Cardiac fibroblast (primary cell): ENCODE measurements at places on chromosomes 4 and X.

DNA sequence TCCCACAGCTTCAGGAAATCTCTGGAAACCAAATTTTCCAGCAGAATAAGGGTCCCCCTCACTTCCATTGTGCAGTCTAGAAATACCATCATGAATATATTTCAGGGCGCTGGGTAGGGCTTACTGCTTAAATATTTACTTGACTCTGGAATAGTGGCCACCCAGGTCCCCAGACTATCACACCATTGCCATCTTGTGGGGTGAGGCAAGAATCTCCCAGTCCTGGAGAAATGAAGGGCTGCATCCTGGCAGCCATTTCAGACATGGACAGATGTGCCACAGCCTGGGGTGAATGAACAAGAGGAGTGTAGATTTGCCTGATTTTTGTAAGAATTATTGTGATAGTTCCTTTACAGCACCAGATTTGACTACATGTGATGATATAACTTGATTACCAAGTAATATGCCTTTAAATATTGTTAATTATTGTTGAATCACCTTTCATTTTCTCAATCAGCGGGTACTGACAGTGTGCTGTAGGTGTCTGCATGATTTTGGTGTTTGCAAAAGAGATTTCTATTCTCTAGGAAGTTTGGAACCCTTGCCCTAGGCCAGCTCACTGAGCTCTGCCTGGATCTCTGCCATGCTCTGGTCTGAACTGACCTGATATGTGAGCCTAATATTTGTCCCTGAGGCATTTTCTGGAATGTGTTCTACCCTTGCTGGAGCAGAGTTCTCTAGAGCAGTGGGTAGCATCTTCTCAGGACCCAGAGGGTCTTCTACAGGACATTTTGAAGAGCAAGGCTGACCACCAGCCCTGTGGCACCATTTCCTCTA lies 183.4 kb downstream of the KIT start:
- peak; percentile 33 for DNase-seq

GRCh38 chr4:142292231-142292630 lies 553.9 kb downstream of the INPP4B start:
- DNase-seq = peak; percentile 16

DNA sequence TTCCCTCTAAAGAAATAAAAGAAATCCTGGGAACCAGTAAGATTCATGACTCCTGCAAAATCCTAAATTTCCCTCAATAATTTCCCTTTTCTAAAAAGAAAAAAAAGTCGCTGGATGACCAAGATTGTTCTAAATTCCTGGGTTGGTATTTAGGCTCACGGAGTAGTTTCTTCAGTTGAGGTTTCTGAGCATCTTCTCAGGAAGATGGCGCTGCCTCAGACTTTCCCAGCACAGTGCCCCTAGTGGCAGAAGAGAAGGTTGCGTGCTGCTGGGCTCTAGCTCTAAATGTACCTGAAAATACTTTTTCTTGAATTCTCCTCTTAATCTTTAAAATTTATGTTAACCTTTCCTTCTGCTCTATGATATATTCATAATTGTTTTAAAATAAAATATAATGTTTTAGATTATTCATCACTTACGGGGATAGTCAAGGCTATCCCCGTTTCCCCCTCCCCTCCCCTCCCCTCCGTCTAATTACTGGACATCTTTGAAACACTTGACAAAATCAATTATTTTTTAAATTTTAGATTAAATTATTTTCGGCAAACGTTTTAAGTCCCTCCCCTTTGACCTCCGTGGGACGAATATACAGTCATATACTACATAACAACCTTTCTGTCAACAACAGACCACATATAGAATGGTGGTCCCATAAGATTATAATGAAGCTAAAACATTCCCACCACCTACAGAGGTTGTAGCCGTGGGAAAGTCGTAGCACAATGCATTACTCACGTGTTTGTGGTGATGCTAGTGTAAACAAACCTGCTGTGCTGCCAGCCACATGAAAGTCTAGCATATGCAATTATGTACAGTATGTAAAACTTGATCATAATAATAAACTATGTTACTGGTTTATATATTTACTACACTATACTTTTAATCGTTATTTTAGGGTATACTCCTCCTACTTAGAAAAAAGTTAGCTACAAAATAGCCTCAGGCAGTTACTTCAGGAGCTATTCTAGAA lies 41.0 kb upstream of the GATB start:
- DNase-seq = peak; percentile 67

- no peak for DNase-seq
Measured at GRCh38 chrX:99117011-99117410, 1293.1 kb downstream of the PCDH19 start.

DNA sequence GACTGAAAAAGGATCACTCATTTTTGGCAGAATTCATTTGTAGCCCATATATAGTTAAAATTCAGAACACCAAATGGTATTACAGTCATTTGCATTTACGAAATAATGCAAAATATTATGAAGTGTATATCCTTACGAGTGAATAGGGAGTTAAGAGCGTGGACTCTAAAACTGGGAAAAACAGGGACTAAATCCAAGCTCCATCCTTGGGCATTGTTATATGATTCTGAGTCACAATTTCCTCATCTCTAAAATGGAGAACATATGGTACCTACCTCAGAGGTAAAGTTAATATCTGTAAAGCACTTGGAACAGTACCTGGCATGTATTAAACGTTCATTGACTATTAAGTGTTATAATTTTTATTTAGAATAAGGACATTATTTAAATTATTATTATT lies 106.3 kb downstream of the ZAR1 start:
- DNase-seq = no peak

DNA sequence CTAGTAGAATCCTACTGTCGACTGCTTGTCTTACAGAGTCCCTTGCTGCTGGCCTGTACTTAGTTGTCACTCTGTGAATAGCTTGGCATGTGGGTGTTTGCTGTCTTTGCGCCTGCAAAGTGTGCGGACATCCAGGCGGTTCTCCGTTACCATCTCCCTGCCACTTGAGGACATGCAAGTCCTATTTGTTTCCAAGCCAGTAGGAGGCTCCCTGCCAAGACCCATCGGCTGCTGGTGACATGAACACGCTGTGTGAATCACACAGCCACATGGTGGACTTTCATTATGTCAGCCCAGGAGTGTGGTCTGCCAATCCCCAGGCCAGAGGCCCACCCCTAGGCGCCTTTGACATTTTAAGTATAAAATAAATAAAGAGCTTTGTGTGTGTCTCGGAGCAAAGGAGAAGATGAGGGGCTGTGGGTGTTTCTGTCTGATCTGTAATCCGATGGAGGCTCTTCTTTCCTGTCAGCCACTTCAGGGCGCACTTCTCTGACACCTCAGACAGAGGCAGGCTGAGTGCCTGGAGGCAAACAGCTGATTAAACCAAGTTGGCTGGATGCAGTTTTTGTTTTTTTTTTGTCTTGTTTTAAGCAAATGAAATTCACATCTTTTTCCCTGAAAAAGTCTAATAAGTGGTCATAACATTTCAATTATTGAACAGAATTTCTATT lies 51.5 kb downstream of the ALPK1 start:
- DNase-seq = peak; percentile 79

DNA sequence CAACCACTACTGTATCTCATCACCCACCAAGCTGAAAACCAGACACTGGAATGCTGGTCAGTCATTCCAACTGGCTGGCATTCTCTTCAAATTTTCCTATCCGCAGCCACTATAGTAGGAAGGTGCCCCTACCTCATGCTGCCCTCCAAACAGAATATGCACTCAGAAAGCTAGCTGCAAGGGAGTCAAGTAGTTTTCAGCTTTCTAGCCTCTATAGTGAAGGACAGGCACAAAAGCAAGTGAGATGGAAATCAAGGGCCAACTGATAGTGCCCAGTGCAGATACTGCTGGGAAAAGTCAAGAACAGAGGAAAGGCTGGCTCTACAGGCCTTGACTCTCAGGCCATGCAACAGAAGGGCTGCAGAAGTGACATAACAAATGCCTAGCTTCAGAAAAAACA lies 47.2 kb downstream of the BCOR start:
- DNase-seq = no peak

DNA sequence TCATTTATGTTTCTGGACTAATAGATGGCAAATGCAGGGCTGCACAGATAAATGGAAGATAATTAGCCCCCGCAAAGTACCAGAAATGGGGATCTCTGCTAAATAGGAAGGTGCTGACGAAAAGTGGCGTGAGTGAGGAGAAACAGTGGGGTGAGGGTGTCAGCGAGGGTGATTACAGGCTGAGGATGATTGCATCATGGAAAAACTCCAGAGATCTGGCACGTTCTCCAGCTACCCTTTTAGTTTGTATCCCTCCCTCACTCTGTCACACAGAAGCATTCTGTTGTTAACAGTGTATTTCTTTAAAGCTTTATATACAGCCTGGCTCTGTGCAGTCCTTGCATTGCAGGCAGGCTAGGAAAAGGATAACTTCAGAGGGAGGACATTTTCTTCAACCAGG lies 309.6 kb upstream of the DDX53 start:
- DNase-seq = peak; percentile 84

DNA sequence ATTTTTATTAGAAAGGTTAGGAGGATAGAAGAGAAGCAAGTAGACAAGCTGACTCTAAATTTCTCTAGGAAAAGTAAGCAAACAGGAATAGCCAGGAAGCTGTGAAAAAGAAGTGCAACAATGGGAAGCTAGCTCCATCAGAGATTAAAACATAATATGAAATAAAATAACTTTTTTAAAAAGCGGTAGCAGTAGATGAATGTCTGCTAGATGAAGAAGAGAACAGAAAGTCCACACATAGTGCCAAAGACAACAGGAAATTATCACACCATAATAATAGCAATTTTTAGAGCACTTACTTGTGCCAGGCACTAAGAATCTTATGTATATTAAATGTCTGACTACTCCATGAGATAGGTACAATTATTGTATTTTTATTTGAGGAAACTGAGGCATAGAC lies 53.5 kb downstream of the LRBA start:
- DNase-seq = peak; percentile 27

- DNase-seq = no peak
Measured at GRCh38 chr4:3858046-3858730, 92.0 kb downstream of the ADRA2C start.

DNA sequence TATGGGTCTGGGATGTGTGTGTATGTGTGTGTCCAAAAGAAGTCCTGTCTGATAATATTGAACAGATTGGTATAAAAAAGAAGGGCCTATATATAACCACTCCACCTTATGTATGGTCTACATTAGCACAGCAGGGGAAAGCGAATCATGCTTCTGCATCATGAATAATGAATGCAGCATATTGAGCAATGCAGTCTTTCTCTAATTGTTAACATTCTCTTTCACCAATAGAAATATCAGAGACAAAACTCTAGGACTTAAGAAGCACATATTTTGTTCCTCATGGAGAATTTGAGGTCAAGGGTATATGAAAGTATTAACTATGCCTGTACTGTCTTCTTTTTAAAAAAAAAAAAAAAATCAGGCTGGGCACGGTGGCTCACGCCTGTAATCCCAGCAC lies 264.3 kb upstream of the NOCT start:
- no peak for DNase-seq

GRCh38 chrX:2690856-2691542 lies at the start of gene CD99:
Gene CD99 (plus strand): TSS chrX:2691295. CDS start chrX:2691361, 66 bp downstream.
- DNase-seq = peak; percentile 95

- no peak for DNase-seq
Measured at GRCh38 chrX:2374086-2374485, 126.7 kb downstream of the DHRSX start.

DNA sequence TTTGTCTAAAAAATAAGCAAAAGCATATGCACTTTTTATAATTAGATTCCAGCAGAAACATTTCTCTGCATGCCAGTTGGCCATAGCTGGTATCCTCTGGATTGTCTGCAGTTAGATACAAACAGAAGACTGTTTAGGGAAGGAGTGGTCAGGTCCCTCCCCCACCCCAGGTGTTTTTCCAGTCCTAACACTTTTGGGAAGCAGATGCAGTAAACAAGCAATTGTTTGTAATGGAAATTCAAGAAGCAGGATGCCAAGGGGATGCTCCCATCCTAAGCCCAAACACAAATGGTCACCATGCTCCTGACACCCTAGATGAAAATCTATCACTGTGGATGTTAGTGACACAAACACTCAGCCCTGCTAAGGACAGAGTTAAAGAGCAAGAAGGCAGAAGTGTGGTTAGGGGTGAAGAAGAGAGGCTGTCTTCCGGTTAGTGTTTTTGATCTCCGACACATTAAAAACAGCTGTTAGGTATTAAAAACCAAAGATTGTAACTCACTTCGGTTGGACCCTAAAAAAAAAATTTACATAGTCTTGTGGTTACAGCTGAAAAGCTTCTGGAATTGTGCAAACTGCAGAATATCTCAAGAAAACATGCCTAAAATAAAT lies 7.9 kb downstream of the LEF1 start:
- no peak for DNase-seq

DNA sequence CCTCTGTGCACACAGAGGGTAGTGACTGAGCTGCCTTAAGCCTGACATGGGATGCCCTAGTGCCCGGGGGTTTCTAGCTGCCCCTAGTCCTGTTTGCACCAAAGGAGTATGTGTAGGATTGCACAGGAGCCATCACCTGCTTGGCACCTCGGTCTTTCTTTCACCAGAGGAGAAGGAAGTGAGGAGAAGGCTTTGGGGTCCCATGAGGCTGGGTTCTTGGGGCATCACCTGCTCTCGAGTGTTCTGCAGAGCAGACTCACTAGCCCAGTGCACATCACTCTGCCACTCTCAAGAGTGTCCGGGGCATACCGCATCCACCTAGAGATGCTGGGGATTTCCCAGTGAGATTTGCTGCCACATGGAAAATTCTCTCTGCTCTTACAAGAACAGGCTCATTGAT lies 40.5 kb upstream of the GPR78 start:
- DNase-seq = no peak

- DNase-seq = no peak
Measured at GRCh38 chr4:36192922-36193321, 51.4 kb downstream of the ARAP2 start.

DNA sequence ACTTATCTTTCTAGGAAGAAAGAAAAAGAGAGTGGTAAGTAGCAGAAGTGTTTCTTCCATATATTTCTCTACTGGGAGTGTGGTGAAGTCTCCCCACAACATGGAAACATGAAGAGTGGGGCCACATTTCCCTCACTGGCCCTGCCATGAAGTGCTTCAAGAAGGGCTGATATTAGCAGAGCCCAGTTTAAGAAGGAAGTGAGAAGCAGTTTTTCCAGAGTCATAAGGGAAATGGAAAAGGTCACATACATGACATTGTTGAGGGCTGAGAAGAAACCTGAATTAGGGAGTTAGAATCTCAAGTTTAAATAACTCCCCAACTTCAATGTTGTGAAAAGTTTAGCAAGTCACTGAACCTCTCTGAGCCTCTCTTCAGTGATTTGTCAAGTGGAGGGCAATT lies 171.9 kb upstream of the RBPJ start:
- no peak for DNase-seq
